Naive thymus-derived CD8-positive, alpha-beta T cell (primary cell): ENCODE measurements at places on chromosomes 2 and 18.

- no peak for DNase-seq
These were observed 63.2 kb downstream of the DLGAP1 start for GRCh38 chr18:4391859-4392258.

GRCh38 chr2:220224691-220225543 lies 597.5 kb downstream of the SLC4A3 start:
- DNase-seq: no peak

GRCh38 chr2:162333968-162334367 lies 10.0 kb upstream of the GCA start:
- no peak for DNase-seq

- DNase-seq: no peak
These were observed 25.4 kb downstream of the SESTD1 start for GRCh38 chr2:179239195-179239594.

GRCh38 chr2:200863782-200864175 lies 679 bp downstream of the CLK1 start:
- DNase-seq: peak; percentile 66

DNA sequence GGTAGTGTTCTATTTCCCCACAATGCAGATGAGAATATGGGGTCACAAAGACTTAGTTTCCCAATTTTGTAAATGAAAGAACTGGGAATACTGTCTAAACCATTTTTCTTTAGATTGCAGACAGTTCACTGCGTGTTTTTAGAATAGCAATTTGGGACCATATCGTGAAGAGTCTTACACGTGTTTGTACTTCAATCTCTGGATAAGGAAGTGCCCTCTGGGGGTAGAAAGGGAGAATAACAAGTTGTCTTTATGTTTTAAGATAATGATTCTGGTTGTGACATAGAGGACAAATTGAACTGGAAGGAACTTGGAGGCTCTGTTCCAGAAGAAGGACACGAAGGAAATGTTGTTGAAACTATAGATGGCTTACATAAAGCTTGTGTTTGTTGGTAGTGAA lies 457.7 kb downstream of the CBLN2 start:
- no peak for DNase-seq

GRCh38 chr18:37124516-37124915 lies 295.6 kb downstream of the KIAA1328 start:
- no peak for DNase-seq

- DNase-seq: no peak
These were observed 44.0 kb upstream of the RPL31 start for GRCh38 chr2:100957996-100958653.

GRCh38 chr2:40159333-40159732 lies 292.6 kb downstream of the SLC8A1 start:
- no peak for DNase-seq

GRCh38 chr2:175430236-175430635 lies 248.7 kb upstream of the ATP5MC3 start:
- DNase-seq: no peak

DNA sequence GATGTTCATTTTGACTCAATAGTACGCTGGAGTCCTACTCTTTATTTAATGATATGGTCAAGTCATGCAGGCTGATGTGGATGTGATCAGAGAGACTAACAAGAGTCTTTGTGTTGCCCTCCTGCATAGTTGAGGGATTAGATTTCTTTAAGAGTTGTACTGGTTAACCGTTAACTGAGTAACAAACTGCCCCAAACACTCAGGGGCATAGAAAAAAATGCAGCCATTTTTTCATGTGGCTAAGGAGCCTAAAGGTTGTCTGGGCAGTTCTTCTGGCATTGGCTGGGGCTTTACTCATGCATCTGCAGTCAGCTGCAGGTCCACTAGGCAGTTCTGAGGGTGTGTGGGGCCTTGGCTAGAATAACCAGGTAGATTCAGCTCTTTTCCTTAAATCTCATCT lies 32.5 kb downstream of the DOCK10 start:
- no peak for DNase-seq

GRCh38 chr2:200223205-200223784 lies 83.2 kb upstream of the SPATS2L start:
- DNase-seq: no peak

DNA sequence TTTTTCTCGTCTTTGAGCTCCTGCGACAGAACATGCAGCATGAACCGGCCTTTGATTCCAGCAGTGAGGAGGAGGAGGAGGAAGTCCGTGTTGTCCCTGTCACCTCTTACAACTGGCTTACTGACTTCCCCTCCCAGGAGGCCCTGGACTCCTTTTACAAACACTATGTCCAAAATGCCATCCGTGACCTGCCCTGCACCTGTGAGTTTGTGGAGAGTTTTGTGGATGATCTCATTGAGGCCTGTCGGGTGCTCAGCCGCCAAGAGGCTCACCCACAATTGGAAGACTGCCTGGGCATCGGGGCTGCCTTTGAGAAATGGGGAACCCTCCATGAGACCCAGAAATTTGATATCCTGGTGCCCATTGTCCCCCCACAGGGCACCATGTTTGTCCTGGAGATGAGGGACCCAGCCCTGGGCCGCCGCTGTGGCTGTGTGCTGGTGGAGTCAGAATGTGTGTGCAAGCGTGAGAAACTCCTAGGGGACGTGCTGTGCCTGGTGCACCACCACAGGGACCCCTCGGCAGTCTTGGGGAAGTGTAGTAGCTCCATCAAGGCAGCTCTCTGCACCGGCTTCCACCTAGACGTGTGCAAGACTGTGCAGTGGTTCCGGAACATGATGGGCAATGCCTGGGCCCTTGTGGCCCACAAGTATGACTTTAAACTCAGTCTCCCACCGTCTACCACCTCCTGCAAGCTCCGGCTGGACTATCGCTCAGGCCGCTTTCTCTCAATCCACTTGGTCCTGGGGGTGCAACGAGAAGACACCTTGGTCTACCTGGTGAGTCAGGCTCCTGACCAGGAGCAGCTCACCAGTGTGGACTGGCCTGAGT lies 2.1 kb downstream of the ITPRIPL1 start:
- DNase-seq: no peak

DNA sequence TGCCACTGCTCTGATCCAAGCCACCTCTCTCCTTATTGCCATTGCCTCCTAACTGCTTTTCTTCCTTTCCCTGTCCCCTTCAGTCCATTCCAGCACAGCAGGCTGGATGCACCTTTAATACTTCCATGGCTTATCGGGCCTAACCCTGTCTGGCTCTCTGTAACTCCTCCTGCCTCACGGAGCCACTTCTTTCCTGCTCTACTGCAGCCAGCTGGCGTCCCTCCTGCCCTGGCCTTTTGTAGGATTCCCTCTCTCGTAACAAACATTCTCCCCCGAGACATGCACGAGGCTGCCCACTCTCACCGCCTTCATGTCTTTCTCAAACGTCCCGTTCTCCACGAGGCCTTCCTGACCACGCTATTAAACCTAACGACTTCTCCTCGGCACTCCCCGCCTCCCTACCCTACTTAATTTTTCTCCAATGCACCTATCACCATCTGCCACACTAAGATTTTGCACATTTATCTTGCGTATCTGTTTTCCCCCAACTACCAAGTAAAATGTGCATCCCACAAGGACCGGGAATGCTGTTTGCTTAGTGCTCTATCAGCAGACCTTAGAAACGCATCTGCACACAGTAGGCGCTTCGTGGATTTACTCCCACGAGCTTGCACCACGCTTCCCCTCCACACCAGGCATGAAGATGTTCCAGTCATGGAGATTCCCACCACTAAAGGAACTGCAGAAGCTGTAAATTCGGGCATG lies 728 bp upstream of the C18orf63 start:
- no peak for DNase-seq

DNA sequence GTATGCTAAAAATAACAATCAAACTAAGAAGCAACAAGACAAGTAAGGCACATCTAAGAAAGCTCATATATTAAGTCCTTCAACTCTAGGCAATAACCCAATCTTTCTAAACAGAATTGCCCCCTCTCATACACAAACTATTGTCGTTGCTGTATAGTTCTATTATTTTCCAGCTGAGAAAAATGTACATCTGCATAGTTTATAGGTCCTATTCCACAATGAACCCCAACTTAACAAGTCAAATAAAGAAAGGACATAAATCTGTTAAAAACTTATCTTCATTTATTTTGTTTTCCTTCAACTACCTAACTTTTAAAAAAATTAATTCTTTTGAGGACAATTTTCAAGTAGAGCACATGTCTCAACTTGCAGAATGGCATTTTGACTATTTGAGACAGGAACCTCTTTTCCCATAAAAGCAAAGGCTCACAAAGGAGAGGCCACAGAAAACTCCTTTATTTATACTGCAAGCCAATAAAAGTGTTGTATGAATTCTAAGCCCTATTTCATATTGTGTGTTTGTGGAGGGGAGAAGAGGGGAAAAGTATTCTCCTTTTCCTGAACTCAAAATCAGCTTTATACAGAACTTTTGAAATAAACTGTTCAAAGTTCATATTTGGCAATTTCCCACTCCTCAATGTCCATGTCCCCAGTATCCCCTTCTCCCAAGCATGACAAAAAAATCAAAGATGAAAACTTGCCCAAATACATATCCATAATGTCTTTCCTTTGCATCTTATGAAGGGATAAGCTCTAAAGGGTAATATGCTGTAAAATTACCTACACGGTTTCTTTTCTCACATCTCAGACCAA lies 37.4 kb downstream of the RTN4 start:
- no peak for DNase-seq

DNA sequence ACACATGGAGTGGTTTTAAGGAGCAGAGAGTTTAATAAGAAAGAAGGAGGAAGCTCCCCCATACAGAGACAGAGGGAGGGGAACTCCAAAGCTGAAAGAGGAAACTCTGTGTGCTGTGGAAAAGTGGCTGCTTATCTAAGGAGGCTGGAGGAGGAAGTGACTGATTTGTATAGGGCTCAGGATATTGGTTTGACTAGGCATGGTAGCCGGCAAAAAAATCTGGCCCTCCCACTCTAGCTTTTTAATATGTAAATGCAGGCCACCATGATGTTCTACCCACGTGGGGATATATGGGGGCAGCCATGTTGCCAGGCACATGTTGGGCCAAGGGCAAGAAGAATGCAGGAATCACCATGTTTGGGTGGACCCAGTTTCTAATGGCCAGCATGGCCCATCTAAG lies 64.3 kb downstream of the HNMT start:
- DNase-seq: no peak

DNA sequence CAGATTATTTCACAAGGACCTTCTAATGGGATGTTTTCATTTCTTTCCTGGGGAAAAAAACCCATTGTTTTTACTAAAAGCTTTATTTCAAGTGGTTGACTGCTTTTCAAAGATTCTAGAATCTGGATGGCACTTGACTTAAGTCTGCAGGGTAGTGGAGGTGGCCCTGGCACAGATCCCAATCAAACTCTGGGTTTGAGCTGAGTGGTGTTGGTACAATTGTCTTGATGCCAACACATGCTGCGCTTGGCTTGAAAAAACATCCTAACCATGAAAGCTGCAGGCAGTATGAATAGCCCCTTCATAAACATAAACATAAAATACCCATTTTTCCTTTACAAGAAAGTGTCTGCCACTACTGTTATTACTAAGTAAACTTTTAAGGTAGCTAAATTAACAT lies 3.6 kb downstream of the PAPOLG start:
- DNase-seq: no peak

DNA sequence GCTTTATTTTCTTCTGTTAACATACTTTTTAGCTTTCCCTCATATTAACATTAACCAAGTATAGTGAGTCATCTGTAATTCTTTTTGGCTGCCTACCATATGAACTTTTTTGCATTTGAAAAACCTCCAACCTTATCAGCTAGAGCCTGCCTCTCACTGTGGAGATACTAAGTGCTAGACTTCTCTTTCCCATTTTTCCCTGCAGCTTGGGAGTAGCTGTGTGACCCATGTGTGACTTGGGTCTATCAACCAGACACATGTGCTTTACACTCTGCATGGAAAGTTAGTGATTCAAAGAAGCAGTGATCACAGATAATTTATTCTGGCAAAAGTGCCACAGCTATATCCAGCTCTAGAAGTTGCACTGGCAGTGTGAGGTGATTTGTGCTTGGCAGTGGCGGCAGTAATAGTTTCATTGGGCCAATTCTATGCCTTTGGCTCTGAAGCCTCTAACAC lies 36.3 kb downstream of the PREPL start:
- no peak for DNase-seq
